Spleen (tissue), 13 donors: ENCODE measurements at places on chromosomes 7 and 10. TPM values are rescaled to one million over a fixed set of nuclear protein-coding genes. Genes with fewer than 3 reads are reported as not detected.
A peak's percentile ranks its signal among the peaks of the same experiment; 100 is the strongest.

GNAT3 gene
- not detected for polyA plus RNA-seq

DNA sequence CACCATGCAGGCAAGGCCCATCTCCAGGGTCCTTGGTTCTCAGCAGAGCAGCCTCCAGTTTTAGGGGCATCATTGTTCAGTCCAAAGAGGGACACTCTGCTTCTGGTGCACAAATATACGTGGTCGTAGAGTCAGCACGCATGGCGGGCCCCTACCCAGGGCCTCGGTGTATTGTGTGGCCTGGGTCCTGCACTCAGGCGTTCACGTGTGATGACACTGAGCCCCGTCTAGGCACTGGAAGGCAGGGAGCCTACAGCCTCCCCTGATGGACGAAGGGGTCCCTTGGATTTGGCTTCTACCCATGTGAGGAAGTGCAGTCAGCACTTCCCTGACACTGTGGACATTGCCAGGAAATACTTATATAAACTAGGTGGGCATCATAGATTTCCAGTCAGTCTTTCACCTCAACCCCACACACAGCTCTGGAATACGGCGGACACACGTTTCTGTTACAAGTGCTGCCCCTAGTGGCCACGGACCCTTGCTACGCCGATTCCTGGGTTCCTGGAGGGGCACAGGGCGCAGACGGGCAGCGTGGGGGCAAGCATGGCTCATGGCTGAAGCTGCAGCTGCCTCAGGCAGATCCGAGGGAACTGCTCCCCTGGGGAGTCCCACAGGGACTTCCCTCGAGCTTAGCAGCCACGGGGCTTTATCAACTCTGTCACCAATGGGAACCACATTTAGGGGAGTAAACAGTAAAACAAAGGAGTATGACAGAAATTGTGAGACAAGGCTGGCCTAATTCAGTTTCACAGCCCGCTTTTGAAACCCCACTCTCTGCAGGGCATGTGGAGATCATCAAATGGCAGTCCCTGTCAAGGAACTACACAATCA lies 25.4 kb downstream of the AIFM2 start:
- peak; percentile 52 for DNase-seq
- H3K27me3 ChIP-seq = no peaks in the 10 kb centered on the region

CPA2 gene
- 0.28 TPM for polyA plus RNA-seq

HUS1 gene
- 6.2 TPM for polyA plus RNA-seq

- H3K27me3 ChIP-seq = peaks cover 7% of the 10 kb centered on the region
- H3K4me1 ChIP-seq = no peaks in the 10 kb centered on the region
- H3K27ac ChIP-seq = no peak overlapping the region
- DNase-seq = no peak
- no peak overlapping the region for H3K4me3 ChIP-seq
- no peaks in the 10 kb centered on the region for H3K36me3 ChIP-seq
Observed at GRCh38 chr10:114682121-114682520, 24.0 kb upstream of the ABLIM1 start.

- H3K27me3 ChIP-seq = no peaks in the 10 kb centered on the region
- H3K27ac ChIP-seq = no peak overlapping the region
- H3K36me3 ChIP-seq = no peaks in the 10 kb centered on the region
- no peak for DNase-seq
- H3K4me3 ChIP-seq = no peak overlapping the region
- no peaks in the 10 kb centered on the region for H3K4me1 ChIP-seq
Observed at GRCh38 chr7:137298464-137298794, 45.1 kb downstream of the PTN start.

C10orf143 gene
- polyA plus RNA-seq = 15.6 TPM

DNA sequence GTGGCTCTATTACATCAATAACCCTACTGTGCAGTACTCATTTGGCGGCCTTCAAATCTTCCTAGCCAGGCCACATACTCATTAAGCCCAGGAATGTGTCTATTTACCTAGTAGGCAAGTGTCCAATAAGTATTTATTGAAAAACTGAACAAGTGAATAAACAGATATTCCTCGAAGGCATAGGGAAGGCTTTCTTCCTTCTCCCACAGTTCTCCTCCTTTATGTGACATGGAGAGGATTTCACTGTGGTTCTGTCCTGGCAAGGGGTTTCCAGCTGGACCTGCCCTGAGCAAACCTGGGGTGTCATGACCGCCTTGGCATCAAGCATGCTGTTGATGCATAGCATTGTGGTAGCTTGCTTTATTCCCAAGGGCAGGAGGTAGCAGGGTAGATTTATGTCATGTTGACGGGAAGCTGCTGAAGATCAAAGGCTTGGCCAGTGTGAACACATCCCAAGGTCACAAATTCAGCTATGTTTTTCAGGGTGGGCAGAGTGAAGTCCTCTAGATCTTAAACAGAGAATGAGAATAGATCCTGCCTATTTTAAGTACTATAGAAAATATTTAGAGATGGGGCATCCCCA lies 195.1 kb downstream of the INHBA start:
- DNase-seq = no peak
- no peaks in the 10 kb centered on the region for H3K27me3 ChIP-seq
- no peaks in the 10 kb centered on the region for H3K4me1 ChIP-seq
- H3K4me3 ChIP-seq = no peak overlapping the region
- H3K36me3 ChIP-seq = no peaks in the 10 kb centered on the region
